CD4-positive, alpha-beta T cell treated with Interleukin-17A for 1 hour (primary cell): ENCODE measurements at places on chromosomes 7 and 10.

DNA sequence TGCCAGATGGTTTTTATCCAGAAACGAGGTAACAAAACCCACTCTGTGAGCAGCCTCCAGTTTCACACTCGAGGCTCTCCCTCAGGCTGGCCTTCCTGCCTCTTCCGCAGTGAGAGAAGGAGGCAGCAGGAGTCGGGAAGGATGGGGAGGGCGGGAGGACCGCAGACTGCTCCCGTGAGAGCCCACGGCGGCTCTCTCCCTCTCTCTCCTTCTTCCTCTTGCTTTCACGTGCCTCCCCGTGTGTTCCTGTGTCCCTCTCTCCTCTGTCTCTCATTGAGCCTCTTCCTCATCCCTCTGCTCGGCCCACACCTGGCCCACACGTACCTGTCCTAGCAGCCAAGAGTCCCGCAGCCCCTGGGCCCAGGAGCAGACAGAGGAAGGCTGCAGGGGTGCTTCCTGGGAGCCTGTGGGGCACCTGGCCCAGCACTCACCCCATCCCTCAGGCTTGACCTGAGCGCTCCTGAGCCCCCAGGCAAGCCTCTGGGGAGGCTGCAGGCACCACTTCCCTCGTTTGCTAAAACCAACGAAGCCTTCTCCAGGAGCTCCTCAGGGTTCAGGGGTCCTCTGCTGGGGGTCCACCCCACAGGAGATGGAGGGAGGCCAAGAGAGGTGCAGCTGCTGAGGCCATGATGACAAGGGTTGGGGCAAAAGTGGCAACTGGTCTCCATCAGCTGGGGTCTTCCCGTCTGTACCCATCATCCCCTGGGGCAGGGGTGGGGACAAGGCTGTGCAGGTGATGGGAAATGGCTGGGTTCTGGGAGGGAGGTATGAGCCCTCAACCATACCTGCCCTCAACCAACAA, 13.6 kb downstream of the SPOCK2 start:
- no peak for DNase-seq

GRCh38 chr7:78703391-78703790, 750.1 kb downstream of the MAGI2 start:
- DNase-seq, result no peak

- DNase-seq, result no peak
Measured at GRCh38 chr10:70801854-70802253, 13.9 kb upstream of the SGPL1 start.

- DNase-seq, result no peak
Measured at GRCh38 chr7:76346778-76347177, 12.0 kb downstream of the YWHAG start.

DNA sequence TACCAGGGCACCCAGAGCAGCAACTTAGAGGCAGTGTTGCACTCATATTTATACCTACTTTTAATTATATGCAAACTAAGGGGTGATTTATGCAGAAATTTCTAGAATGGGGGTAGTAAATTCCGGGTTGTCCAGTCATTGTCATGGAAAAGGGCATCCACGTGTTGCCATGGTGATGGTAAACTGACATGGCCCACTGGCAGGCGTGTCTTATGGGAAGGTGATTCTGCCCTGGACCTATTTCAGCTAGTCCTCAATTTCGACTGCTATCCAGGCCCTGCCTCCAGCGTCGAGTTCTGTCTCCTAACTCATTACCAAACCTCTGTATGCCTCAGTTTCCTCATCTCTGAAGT, 12.8 kb downstream of the SNX8 start:
- no peak for DNase-seq

DNA sequence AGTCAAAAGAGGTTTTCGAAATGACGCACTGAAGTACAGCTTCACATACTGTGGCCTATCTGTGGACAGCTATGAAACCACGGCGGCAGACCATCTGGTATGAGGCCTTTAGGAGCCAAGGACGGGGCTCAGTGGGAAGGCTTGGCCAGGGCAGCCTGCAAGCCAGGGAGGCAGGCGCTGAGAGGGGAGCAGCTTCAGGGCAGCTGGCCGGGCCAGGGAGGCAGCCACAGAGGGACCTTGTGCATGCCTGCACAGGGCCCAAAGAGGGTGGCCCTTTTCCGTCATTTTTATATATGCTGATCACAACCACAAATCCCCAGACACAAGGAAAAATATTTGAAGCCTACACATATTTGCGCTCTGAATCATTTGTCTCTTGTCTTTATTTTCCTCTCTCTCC, 13.5 kb downstream of the CALD1 start:
- DNase-seq, result no peak

GRCh38 chr7:47897831-47898230, 50.4 kb downstream of the PKD1L1 start:
- no peak for DNase-seq

- DNase-seq, result no peak
Measured at GRCh38 chr7:25427721-25428120, 199.4 kb upstream of the NPVF start.

DNA sequence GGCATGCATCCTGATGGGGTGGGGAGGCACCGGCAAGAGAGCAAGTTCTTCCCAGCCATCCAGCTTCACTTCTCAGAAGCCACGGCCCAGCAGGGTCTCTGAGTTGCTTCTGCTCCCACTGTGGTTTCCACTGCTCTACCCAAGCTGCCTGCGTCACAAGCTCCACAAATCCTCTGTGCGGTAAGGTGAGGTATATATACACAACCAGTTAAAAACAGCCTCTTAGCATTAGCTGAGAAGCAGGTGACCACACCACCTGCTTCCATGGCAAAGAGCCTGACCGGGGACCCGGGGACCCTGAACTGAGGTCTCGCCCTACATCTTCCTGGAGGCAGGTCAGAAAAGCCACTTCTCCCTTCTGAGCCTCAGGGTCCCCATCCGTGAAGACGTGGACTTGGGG, 46.9 kb upstream of the NPFFR1 start:
- DNase-seq, result no peak

DNA sequence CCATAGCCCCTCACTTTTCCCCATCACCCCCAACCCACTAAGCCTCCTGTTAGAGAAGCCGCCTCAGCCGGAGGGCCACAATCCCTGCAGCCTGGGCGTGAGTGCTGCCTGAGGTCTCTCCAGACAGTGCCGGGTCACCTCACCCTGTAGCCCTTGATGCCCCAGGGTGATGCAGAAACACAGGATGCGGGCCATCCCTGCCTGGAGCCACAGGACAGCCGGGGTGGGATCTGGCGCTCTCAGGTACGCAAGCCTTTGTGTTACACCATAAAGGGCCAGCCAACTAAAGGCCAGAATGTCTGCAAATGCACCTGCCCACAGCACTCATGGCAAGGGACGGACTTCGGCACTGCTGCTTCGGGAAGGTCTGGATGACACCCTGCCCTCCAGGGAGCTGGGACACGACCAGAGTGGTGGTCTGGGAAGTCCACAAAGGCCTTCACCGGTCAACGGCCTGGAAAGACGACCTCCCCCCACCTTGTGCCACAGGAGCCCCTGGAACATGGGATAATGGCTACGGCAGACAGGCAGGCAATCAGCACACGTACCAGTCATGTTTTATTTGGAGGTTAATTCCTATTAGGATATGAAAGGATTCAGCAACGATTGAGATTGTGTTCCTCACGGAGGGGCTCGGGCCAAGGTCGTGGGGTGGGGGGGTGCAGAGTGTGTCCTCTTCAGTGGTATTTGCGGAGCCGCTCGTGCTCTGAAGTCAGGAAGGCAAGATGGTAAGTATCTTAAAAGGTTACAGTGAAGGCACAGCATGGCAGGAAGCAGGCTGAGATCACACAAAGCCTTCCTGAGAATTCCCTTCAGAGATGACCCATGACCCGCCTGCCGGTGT, 8.1 kb downstream of the ATP5MF start:
- no peak for DNase-seq
